T-helper 17 cell (primary cell): ENCODE measurements at places on chromosomes 5 and 9. TPM values are rescaled to one million over a fixed set of nuclear protein-coding genes. Genes with fewer than 3 reads are reported as not detected.

DNA sequence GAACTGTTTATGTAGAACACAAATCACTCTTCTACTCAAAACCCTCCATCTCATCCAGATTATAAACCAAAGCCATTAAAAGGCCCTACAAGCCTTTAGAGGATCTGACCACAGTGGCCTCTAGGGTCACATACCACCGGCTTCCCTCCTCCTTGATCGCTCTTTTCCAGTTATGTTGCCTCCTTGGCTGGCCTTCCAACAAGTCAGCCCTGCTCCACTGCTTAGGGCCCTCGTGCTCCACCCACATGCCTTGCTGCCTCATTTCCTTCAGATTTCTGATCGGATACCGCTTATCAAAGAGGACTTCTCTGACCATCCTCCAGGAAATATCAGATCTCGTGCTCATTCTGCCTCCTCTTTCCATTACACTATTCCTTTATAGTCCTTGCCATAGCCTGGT lies 139.4 kb upstream of the RAI14 start:
- peaks cover 37% of the 10 kb centered on the region for H3K27me3 ChIP-seq
- peaks cover 7% of the 10 kb centered on the region for H3K36me3 ChIP-seq
- no peak overlapping the region for H3K4me3 ChIP-seq
- DNase-seq, result no peak

- H3K4me1 ChIP-seq, result no peaks in the 10 kb centered on the region
- no peaks in the 10 kb centered on the region for H3K36me3 ChIP-seq
- no peak overlapping the region for H3K4me3 ChIP-seq
- H3K27ac ChIP-seq, result no peak overlapping the region
- no peaks in the 10 kb centered on the region for H3K27me3 ChIP-seq
Measured at GRCh38 chr5:33258553-33258952, 182.2 kb upstream of the TARS1 start.

- H3K27me3 ChIP-seq, result no peaks in the 10 kb centered on the region
- no peak for DNase-seq
- H3K4me1 ChIP-seq, result no peaks in the 10 kb centered on the region
- peaks cover 2% of the 10 kb centered on the region for H3K36me3 ChIP-seq
Measured at GRCh38 chr9:7237473-7238246, 479.9 kb downstream of the KDM4C start.

Gene CCL21
- total RNA-seq, result not detected
